ENCODE measurements at places on chromosomes 7 and 10. TPM values are rescaled to one million over a fixed set of nuclear protein-coding genes. Genes with fewer than 3 reads are reported as not detected.

GBX1 gene
- not detected for polyA plus RNA-seq

AHCYL2 gene
- 39.9 TPM for polyA plus RNA-seq

LLCFC1 gene
- polyA plus RNA-seq = not detected

GHRHR gene
- polyA plus RNA-seq = not detected

TRPV5 gene
- 0.52 TPM for polyA plus RNA-seq

CFAP58 gene
- not detected for polyA plus RNA-seq

LRRC18 gene
- polyA plus RNA-seq = not detected

SFTPD gene
- polyA plus RNA-seq = 1.4 TPM

ASZ1 gene
- not detected for polyA plus RNA-seq

FAM200A gene
- 24.0 TPM for polyA plus RNA-seq

ZNF138 gene
- 50.4 TPM for polyA plus RNA-seq

CPEB3 gene
- polyA plus RNA-seq = 20.0 TPM

TDRD1 gene
- not detected for polyA plus RNA-seq

ANKRD1 gene
- not detected for polyA plus RNA-seq

CALML3 gene
- polyA plus RNA-seq = not detected
